Renal cortical epithelial cell (primary cell): ENCODE measurements at places on chromosomes 1 and 21.

DNA sequence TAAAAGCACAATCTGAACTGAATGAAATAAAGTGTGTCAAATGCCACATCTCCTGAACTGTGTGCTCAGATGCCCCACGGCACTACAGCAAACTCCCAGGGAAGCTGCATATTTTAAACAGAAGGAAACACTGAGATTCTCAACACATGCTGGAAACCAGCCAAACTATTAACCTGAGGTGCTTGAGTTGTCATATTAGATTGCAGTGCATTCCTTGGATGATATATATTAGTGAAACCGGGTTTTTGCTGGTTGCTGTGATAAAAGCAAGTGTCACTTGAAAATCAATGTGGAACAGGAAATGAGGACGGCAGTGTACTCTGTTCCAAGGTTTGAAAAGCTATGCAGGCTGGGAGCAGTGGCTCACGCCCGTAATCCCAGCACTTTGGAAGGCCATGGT, 8.7 kb downstream of the SYNJ1 start:
- DNase-seq: peak; percentile 69

DNA sequence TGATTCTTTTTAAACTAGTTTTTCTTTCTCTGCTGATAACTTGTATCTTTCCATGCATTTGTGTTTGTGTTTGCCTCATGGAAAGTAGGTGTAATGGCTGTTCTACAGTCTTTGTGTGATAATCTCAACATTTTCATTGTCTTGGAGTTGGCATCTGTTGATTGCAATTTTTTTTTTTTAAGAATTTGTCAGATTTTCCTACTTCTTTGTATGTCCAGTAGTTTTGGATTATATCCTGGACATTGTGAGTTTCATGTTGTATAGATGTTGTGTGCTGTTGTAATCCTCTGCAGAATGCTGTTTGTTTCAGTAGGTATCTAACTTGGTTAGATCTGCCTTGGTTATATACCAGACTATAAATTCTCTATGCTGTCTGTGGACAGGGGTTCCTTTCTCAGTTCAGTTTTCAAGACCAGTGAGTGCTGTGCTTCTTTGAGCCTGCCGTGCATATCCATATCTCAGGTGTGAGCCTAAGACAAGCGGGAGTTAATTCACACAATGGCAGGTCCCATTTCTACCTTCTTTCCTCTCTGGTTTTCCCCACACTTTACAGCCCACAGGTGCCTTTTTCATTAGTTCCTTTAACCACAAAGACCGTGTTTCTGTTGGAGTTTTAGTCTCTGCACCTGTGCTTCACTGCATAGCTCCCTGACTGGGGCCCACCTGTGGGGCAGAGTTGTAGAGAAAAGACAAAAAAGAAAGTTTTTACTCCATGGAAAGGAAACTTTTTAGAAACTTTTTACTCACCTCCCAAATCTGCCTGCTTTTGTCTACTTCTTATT, 69.9 kb downstream of the ITSN1 start:
- DNase-seq: no peak

GRCh38 chr1:27418326-27419185, 26.1 kb downstream of the GPR3 start:
- peak; percentile 93 for DNase-seq

- no peak for DNase-seq
Observed at GRCh38 chr1:236945002-236945401, 59.2 kb downstream of the MT1HL1 start.

DNA sequence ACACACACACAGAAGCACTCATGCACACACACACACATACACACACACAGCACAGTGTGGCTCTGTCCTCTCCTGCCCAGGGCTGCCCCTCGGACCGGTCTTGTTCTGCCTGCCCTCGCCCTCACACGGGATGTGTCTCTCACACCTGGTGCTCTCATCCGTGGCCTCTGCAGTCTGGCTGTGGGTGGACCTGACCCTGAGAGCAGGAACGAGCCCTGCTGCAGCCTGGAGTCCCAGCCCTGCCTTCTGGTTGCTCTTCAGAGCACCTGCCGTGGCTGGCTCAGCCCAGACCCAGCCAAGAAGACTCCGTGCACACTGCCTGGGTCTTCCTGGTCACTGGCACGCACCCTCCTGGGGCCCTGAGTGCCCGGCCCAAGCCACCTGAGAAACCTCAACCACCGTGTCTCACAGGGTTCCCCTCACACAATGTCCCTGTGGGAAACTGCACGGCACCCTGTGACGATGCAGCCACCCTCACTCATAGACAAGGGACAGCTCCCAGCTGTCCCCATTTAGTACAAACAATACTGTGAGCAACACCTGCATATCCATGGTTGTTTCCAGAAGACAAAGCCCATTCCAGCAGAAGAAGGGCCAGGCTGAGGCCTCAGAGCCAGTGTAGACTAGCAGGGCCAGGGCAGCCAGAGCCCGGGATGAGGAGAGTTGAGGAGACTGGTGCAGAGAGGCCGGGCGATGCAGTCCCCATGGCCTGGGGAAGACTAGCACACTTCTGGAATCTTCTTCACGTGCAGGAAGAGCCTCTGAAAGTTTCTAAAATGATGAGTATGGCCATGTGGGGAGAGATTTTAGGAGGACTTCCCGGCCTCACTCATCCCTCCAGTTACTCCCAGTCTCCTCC, 234.0 kb downstream of the NPHP4 start:
- no peak for DNase-seq

- DNase-seq: no peak
Observed at GRCh38 chr1:77881061-77881460, 7.4 kb upstream of the NEXN start.

DNA sequence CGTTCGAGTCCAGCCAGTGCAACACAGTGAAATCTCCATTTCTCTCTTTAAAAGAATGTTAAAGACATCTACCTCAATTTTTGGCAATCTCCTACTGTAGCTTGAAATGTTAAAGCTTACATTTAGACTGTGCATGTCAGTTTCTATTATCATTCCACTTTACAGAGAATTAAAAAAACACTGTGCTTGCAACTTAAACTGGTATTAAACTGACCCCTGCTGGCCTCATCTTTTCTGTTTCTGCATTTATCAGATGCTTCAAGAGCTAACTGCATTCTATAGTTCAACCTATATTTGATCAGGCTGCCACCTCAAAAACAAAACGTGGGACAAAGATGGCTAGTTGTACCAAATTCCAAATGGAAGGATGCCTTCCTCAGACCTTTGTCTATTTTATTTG, 226.5 kb downstream of the SMYD3 start:
- DNase-seq: peak; percentile 25

GRCh38 chr1:152926091-152926490, 17.7 kb downstream of the IVL start:
- peak; percentile 6 for DNase-seq

GRCh38 chr1:203696673-203697072, 68.3 kb upstream of the LAX1 start:
- DNase-seq: no peak

DNA sequence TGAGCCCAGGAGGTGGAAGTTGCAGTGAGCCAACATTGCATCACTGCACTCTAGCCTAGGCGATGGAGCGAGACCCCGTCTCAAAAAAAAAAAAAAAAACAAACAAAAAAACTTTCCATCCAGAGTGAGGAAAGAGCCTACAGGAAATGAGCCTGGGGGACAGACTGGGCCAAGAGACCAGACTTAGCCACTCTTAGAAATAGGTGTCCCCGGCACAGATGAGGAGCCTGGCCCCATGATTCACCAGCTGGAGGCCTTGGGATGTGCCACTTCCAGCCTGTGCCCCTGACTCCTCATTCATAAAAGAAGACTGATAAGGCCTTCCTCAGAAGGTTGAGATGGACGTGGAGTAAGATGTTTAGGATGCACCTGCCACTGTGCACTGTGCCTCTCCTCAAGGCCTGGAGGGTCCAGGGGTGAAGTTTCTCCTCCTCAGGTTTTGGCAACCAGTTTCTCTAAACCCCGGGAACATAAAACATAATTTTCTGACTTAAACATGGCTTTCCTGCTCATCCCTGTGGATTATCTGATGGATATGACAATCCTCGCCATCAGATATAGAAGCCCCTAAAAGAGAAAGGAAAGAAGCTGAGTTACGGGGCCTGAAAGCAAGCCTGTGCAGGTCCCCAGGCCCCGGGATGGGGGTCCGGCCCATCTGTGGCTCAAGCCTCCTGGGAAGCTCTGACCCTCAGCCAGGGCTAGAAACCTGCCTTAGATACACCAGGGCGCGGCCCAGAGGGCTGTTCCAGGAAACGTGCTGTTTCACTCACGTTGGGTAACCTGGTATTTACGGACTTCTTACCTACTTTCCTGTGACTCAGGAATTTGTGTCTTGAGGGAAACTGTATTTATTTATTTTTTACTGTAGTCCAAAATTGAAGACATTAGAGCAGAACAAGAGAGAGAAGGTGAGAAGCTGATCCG, 26.0 kb downstream of the MX1 start:
- DNase-seq: no peak

DNA sequence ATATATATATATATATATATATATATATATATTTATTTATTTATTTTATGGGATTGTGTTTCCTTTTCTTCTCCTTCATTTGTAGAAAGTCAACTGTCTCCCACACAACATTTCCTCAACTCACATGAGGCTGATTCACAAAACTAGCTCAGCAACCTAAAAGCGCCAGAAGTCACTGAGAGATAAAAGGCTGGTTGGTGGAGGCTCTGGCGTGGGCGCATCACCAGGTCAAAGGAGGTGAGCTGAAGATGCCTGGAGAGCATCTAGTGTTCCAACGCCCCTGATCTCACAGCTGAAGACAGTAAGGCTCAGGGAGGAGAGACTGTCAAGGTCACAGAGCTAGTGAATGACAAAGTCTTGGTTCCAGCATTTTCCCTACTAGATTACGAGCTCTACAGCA, 78.0 kb downstream of the HLCS start:
- no peak for DNase-seq

- DNase-seq: no peak
Observed at GRCh38 chr1:244242446-244242845, 191.4 kb downstream of the ZBTB18 start.

GRCh38 chr1:212667223-212668139, 32.2 kb downstream of the BATF3 start:
- peak; percentile 99 for DNase-seq

- DNase-seq: peak; percentile 57
Observed at GRCh38 chr1:66624412-66625060, 90.6 kb downstream of the SGIP1 start.

GRCh38 chr1:5119366-5120234, 465.2 kb downstream of the AJAP1 start:
- DNase-seq: no peak

GRCh38 chr1:236516929-236517704, 6.7 kb upstream of the LGALS8 start:
- peak; percentile 79 for DNase-seq

DNA sequence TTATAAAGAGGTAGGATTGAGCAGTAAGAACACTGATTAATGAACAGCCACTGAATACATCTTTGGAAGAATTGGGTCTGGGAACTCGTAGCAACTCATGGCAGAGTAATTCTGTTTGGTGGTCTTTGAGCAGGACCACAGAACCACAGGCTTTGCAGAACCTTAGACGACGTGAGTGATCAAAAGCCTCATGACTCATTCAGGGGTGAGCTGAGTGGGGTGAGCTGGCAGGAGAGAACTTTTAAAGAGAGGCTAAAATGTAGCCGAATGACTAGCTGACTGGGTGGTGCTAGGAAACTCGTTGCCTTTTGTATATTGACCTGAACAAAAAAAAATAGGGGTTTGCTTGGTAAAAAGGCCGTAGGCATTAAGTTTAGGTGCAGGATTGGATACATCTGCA, 313.8 kb downstream of the TGFB2 start:
- DNase-seq: peak; percentile 99

- peak; percentile 20 for DNase-seq
Observed at GRCh38 chr1:175481126-175482070, 262.0 kb downstream of the TNR start.

DNA sequence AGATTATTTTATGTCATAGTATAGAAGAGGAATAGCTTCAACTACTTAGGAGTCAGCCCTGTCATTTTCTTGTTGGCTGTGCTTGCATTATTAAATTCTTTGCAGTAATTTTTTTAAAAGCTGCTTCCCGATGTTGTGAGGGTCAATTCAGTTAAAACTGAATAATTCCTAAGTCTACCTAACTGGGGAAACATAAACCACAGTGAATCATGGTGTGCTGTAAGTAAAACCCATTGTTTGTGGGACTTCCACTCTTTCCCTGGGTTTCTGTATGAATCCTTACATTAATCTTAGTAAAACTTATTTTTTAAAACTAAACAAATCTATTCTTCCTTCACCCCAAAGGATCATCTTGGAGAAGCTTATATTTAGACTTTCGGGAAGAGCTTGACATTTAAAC, 4.4 kb downstream of the SUCO start:
- peak; percentile 35 for DNase-seq

- DNase-seq: no peak
Observed at GRCh38 chr21:45709696-45710268, 66.3 kb downstream of the PCBP3 start.

DNA sequence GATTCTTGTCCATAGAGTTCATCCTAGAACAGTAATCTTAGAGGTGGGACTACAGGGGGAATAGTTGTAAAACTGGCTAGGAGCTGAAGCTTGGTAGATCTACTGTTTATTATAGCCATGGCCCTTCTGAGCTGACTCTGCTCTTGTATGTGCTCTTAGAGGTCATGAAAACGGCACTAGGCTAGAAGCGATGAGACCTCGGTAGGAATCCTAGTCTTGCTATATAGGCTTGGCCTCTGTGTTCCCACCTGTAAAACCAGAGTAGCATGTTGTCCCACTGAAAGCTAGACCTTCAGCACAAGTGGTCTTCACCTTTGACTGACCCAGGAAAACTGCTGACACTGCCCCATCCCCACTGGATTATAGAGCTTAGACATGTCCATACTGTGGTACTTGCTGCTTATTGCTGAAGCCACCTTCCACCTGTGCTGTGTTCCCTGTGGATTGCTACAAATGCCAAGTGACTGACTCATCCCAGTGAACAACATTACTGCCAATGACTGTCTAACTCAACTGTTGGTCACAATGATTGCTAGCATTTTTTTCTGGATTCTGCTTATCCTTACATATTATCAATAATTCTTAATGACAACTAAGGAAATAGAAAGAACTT, 23.0 kb upstream of the PIGC start:
- DNase-seq: peak; percentile 84

- DNase-seq: no peak
Observed at GRCh38 chr1:41325801-41326200, 35.4 kb upstream of the FOXO6 start.

DNA sequence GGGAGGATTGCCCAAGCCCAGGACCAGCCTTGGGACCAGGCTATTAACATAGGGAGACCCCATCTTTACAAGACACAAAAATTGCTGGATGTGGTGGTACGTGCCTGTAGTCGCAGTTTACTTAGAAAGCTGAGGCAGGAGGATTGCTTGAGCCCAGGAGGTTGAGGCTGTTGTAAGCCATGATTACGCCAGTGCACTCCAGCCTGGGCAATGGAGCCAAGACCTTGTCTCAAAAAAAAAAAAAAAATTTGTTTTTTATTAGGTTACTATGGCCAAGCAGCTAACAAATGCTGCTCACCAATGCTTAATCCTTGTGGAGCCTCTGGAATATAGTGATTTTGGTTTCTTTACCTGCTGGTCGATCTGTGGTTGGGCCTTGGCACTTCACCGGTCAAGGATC, 8.8 kb downstream of the ARID1A start:
- DNase-seq: no peak

GRCh38 chr1:202656951-202657646, 53.2 kb downstream of the SYT2 start:
- peak; percentile 41 for DNase-seq
